ENCODE measurements at places on chromosomes 6 and 20. TPM values are rescaled to one million over a fixed set of nuclear protein-coding genes. Genes with fewer than 3 reads are reported as not detected.

RSPH4A gene
- total RNA-seq: 0.48 TPM

RAD21L1 gene
- total RNA-seq: not detected

MPC1 gene
- total RNA-seq: 36.7 TPM

TCF15 gene
- total RNA-seq: 0.58 TPM

RGS17 gene
- total RNA-seq: 2.2 TPM

LHFPL5 gene
- total RNA-seq: not detected

HLA-DQB1 gene
- 35.9 TPM for total RNA-seq

VGLL2 gene
- not detected for total RNA-seq

RIPPLY2 gene
- not detected for total RNA-seq

SPATA25 gene
- total RNA-seq: 2.9 TPM

VIP gene
- 0.78 TPM for total RNA-seq

TNFRSF21 gene
- 3.7 TPM for total RNA-seq

DDR1 gene
- 29.5 TPM for total RNA-seq

DEFB124 gene
- 1.6 TPM for total RNA-seq

PFDN4 gene
- total RNA-seq: 19.8 TPM

BPIFB2 gene
- not detected for total RNA-seq

B4GALT5 gene
- 35.9 TPM for total RNA-seq

DEF6 gene
- 13.0 TPM for total RNA-seq

CD164 gene
- 226 TPM for total RNA-seq

TCP11 gene
- total RNA-seq: 0.36 TPM

NKX2-4 gene
- total RNA-seq: not detected

CCM2L gene
- total RNA-seq: 7.4 TPM

TSPO2 gene
- total RNA-seq: not detected

IPCEF1 gene
- 4.7 TPM for total RNA-seq

COL12A1 gene
- 214 TPM for total RNA-seq

CLPSL2 gene
- not detected for total RNA-seq

OOEP gene
- total RNA-seq: not detected

ZNF451 gene
- 66.2 TPM for total RNA-seq

REPS1 gene
- 33.2 TPM for total RNA-seq

FGD2 gene
- 33.9 TPM for total RNA-seq

FKBP1A gene
- 249 TPM for total RNA-seq

LST1 gene
- 24.6 TPM for total RNA-seq

LY6G6D gene
- not detected for total RNA-seq

All from aorta (tissue), 5 donors.